Subcutaneous adipose tissue (tissue), 4 donors: ENCODE measurements at places on chromosomes 2 and 18. TPM values are rescaled to one million over a fixed set of nuclear protein-coding genes. Genes with fewer than 3 reads are reported as not detected.

Gene SERPINB13
- not detected for total RNA-seq

Gene DSEL
- total RNA-seq, result 27.9 TPM

Gene CHRND
- total RNA-seq, result not detected

Gene GALNT14
- total RNA-seq, result 0.66 TPM

Gene TLX2
- not detected for total RNA-seq

Gene SLC19A3
- 322 TPM for total RNA-seq

Gene RAD51AP2
- not detected for total RNA-seq

Gene NETO1
- total RNA-seq, result not detected

Gene IHH
- total RNA-seq, result 0.33 TPM

Gene COLEC11
- 1.1 TPM for total RNA-seq

Gene POTEC
- not detected for total RNA-seq

Gene MLPH
- 24.7 TPM for total RNA-seq

Gene INPP5D
- total RNA-seq, result 26.8 TPM

Gene SATB2
- total RNA-seq, result 4.6 TPM

Gene CAPG
- 249 TPM for total RNA-seq

Gene CDKL4
- total RNA-seq, result 0.85 TPM

Gene STRN
- 21.3 TPM for total RNA-seq

Gene REG1B
- total RNA-seq, result not detected

Gene SP5
- total RNA-seq, result 2.6 TPM

Gene LINC00305
- total RNA-seq, result not detected

Gene DCDC2C
- not detected for total RNA-seq

Gene KIAA2012
- total RNA-seq, result not detected

Gene MDH1B
- 0.17 TPM for total RNA-seq

Gene IL37
- total RNA-seq, result not detected

Gene FAM117B
- 11.5 TPM for total RNA-seq
